H9 (cell line): ENCODE measurements at places on chromosomes 13 and 19. TPM values are rescaled to one million over a fixed set of nuclear protein-coding genes. Genes with fewer than 3 reads are reported as not detected.

DNA sequence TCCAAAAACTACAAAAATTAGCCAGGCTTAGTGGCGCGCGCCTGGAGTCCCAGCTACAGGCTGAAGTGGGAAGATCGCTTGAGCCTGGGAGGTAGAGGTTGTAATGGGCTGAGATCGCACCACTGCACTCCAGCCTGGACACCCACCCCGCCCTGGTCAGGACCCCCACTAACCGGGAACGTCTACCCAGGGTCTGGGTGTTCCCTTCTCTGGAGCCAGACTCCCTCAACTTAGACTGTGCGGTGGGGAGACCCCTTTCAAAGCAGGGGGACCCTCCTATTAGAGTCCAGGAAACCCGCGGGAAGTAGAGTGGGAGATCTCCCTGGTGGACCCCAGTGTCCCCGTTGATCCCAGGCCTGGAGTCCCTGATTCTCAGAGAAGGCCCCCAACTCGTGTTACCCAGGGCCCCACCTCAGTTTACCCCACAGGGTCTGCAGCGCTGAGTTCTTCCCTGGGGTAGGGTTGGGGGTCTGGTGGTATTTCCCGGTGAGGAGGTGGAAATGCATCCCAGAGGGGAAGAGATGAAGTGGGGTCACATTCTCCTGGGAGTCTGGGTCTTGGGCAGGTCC, 6.1 kb upstream of the ARRDC2 start:
- H3K27ac ChIP-seq = no peak overlapping the region
- H3K27me3 ChIP-seq = no peaks in the 10 kb centered on the region; the same call in 1 of the 2 replicates
- H3K4me3 ChIP-seq = peak overlapping the region; percentile 75
- no peak for DNase-seq
- peaks cover 3% of the 10 kb centered on the region for H3K36me3 ChIP-seq

GRCh38 chr19:56253737-56254136, 18.8 kb upstream of the EDDM13 start:
- H3K27me3 ChIP-seq = no peaks in the 10 kb centered on the region
- no peak for DNase-seq
- H3K36me3 ChIP-seq = peaks cover 2% of the 10 kb centered on the region
- no peaks in the 10 kb centered on the region for H3K4me1 ChIP-seq

DNA sequence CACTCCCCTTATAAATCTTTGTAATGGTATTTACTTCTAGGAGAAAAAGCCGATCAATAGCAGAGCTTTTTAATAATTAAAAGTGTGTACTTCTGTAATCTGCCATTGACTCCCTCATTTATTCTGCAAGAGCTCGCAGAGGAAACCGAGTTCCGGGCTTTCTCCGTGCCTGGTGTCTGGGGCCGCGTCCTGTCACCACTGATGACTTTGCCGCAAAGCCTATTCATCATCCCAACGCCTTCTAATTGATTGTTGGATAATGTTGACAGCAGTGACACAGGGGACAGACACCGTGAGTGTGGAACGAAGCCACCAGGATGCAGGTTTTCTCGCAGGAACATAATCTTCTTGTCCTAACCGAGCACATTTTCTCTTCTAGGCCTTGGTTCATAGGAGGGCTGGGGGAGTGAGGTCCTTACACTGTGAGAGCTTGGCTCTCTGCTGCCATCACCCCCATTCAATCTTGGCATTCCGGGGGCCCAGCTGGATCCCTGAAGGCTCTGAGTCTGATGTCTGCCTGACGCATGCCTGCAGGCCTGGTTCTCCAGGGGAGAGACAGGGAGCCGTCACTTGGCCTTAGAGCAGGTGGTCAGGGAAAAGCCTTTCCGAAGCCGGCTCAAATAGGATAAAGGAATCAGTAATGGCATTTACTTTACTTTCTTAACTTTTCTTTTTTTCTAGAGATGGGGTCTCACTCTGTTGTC, 110.3 kb downstream of the KDM4B start:
- H3K4me3 ChIP-seq = no peak overlapping the region
- no peaks in the 10 kb centered on the region for H3K4me1 ChIP-seq
- no peak for DNase-seq
- H3K27ac ChIP-seq = no peak overlapping the region
- peaks cover 3% of the 10 kb centered on the region; the same call in 2 of the 3 replicates for H3K36me3 ChIP-seq
- peaks cover 2% of the 10 kb centered on the region; the same call in 1 of the 2 replicates for H3K27me3 ChIP-seq

DNA sequence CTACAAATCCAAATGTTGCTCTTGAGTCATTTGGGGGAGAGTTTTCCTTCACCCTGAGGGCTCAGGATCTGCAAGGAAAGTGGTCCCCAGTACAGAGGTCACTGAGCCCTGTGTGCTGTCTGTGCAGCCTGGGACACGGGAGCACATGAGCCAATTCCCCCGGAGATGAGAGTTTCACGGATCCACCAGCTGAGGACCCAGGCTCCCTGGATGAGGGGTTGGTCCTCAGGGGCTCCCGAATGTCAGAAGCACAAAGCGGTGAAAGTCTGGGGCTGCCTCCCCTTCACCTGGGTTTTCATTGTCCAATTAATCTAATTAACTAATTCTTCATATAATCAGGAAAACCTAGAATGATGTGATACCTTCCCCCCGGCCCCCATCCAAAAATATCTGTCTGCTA, 13.6 kb upstream of the LILRB2 start:
- DNase-seq = no peak
- no peaks in the 10 kb centered on the region for H3K4me1 ChIP-seq
- no peaks in the 10 kb centered on the region; the same call in 1 of the 2 replicates for H3K27me3 ChIP-seq
- no peaks in the 10 kb centered on the region for H3K36me3 ChIP-seq

DNA sequence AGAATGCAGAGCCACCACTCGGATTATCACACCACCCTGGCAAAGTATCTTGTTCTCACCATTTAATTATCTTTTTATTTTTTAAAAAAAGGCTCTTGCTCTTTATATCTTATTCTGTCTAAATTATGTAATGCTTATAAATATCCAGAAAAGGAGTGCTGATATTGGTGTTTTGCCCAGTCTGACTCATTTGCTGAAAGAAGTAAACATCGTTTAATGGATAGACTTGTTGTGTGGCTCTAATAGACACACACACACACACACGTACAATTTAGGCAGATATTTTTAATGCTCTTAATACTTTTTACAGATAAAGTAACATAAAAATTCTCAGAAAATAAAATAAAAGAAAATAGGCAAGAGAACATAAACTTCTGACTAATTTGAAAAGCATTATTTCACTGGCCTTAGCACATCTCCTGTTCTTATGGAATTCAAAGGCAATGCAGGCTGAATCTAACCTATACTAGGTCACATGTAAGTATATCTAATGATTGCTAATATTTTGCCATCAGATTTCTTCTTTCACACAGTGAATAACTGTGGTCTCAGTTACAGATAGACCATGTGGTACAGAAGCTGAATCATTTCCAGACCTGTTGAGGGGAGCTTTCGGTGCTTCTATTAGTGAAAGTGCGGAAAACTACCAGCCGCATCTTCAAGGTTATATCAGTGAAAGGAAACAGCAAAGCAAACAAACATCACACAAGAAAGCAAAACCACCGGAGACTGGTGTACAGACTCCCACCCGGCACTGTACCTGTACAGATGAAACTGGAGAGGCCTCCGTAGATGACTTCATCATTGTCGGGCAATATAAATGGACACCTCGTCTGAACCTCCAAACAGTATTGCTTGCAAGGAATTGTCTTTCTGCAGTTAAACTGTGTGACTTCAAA, 642.1 kb upstream of the ARGLU1 start:
- H3K4me1 ChIP-seq = no peaks in the 10 kb centered on the region
- H3K4me3 ChIP-seq = no peak overlapping the region
- H3K27ac ChIP-seq = no peak overlapping the region
- H3K36me3 ChIP-seq = no peaks in the 10 kb centered on the region

DNA sequence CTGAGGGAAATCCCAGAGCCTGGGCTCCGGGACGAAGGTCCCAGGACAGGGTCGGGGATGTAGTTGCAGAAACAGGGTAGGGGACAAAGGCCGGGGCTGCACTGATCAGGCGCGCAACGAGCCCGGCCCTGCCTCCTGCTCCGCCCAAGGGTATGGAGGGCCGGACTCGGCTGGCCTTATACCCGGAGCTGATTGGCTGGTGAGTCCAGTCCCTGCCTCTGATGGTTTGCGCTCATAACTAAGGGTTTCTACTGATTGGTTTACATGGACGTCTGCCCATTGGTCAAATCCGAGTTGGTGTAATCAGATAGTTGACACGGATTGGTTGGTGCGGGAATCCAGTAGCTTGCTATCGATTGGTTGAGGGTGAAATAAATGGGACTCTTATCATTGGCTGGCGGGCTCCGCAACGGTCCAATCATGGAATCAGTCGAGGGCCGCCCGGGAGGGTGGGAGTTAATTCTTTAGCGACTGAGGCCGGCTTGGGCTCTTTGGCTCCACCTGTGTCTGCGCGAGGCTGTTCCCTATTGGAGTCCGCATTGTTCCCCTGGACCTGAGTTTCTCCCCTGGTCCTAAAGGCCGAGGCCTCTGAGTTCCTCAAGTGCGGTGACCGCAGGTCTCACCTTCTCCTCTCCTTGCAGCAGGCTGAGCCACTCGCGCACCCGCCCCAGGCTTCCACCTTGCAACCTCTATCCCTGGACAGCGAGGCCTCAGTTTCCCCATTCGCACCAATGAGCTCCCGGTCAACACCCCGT, 570 bp upstream of the MPND start:
- peaks cover 22% of the 10 kb centered on the region for H3K36me3 ChIP-seq
- no peaks in the 10 kb centered on the region for H3K27me3 ChIP-seq
- H3K4me3 ChIP-seq = peak overlapping the region; percentile 85
- H3K27ac ChIP-seq = peak overlapping the region; percentile 20

GRCh38 chr19:840519-841206, at the start of gene PRTN3:
Gene PRTN3 (plus strand): TSS chr19:840999. CDS start chr19:841009, 10 bp downstream.
- no peak within 1 kb of the TSS for H3K27ac ChIP-seq
- H3K4me1 ChIP-seq = no peaks in the 10 kb centered on the region
- DNase-seq = no peak
- no peaks in the 10 kb centered on the region; the same call in 1 of the 2 replicates for H3K36me3 ChIP-seq
- H3K27me3 ChIP-seq = peaks cover 3% of the 10 kb centered on the region; the same call in 1 of the 2 replicates

GRCh38 chr19:15241259-15241910, 9.1 kb upstream of the EPHX3 start:
- H3K4me1 ChIP-seq = no peaks in the 10 kb centered on the region
- DNase-seq = no peak
- no peak overlapping the region for H3K4me3 ChIP-seq
- no peaks in the 10 kb centered on the region for H3K27me3 ChIP-seq
- no peak overlapping the region for H3K27ac ChIP-seq

DNA sequence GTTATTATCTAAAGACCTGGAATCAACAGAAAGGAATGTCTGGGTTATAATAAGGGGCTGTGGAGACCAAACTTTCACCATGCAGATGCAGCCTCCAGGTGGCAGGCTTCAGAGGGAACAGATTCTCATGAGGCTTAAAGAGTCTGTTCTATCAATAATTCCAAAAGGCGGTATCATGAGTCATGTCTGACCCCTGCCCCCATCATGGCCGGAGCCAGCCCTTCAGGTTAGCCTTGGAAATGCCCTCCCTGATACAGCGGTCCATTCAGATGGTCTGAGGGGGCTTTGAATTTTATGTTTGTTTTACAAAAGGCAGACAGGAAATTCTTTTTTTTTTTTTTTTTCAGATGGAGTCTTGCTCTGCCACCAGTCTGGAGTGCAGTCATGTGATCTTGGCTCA, 21.7 kb upstream of the LAMP1 start:
- H3K4me3 ChIP-seq = no peak overlapping the region
- H3K27ac ChIP-seq = no peak overlapping the region
- DNase-seq = peak; percentile 62
- H3K36me3 ChIP-seq = peaks cover 5% of the 10 kb centered on the region; the same call in 1 of the 3 replicates

DNA sequence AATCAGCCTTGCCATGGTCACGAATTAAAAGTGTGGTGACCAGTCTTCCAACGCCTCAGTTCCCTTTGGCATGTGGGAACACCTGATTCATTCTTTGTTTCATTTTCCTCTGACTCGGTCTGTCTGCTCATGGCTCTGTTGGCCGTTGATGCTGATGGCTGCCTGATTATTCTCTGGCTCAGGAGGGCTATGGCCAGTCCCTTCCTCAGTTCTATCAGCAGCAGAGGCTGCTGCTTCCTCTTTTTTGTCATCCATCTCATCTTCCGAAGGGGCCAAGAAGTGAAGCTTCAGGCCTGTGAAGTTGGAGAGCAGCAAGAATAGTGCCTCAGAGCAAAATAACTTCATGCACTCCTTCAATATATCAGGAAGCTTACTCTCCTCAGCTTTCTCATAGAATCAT, 9.5 kb upstream of the MLNR start:
- no peak overlapping the region for H3K27ac ChIP-seq
- H3K27me3 ChIP-seq = no peaks in the 10 kb centered on the region
- no peaks in the 10 kb centered on the region for H3K4me1 ChIP-seq
- H3K4me3 ChIP-seq = no peak overlapping the region

DNA sequence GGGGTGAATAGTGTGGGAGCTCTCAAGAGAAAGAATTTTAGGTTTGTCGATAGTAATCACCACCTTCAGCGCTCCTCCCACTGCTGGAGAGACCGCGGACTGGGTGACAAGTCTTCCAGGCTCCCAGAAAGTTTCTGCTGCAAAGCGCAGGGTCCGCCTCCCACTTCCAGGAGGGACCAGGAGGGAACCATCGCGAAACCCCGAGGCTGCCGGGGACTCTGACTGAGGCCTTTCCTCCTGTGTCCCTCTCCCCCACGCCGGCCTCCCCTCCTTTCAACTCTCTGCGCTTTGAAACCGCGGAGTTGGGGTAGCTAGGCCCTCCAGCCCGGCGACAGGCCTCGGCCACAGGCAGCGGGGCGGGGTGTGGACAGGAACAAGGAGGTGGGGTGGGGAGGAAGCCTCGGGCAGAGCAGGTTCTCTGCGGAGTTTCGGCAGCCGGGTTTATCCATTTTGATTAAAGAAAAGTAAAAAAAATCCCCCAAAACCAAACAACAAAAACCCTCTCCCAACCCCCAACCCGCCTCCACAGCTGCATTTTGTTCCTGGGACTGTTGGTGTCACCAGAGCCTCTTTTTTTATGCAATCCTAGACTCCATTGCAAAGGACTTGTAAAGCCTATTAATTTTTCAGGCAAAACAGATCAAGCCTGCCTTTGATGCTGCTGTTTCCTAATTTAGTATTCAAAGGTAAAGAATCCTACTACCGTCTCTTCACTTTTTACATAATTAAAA, 157.2 kb downstream of the TM9SF2 start:
- H3K27me3 ChIP-seq = no peaks in the 10 kb centered on the region
- peak; percentile 81 for DNase-seq
- H3K36me3 ChIP-seq = no peaks in the 10 kb centered on the region

DNA sequence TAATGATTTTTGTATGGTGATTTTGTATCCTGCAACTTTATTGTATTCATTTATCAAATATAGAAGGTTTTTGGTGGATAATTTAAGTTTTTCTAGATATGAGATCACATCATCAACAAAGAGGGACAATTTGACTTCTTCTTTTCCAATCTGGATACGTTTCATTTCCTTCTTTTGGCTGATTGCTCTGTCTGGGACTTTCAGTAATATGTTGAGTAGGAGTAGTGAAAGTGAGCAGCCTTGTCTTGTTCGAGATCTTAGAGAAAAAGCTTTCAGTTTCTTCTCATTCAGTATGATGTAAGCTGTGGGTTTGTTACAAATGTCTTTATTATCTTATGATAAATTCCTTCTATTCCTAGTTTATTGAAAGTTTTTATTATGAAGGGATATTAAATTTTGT, 352.0 kb upstream of the DACH1 start:
- no peak for DNase-seq
- H3K4me1 ChIP-seq = no peaks in the 10 kb centered on the region
- no peaks in the 10 kb centered on the region for H3K27me3 ChIP-seq

FXYD1 gene
- 6.8 and 7.7 TPM in 2 replicates for total RNA-seq
